ENCODE measurements at places on chromosomes 4 and X.

DNA sequence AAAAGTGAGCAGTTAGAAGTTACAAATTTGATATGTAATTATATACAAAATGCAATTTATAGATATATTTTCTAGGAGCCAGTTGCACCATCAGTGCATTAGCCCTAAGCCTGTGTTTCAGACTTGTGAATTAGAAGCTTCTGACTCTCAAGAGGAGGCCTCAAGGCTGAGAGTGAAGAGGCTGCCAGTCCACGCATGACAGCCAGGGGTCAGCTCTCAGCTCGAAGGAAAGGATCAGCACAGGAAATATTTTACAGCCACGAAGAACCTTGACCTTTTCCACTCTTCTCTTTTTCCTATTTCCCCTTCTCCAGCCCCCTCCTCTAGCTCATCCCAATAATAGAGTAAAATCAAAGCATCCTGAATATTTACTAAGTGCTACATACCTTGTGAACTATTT, 642.4 kb downstream of the TRIML1 start:
- peak; percentile 51 for DNase-seq

DNA sequence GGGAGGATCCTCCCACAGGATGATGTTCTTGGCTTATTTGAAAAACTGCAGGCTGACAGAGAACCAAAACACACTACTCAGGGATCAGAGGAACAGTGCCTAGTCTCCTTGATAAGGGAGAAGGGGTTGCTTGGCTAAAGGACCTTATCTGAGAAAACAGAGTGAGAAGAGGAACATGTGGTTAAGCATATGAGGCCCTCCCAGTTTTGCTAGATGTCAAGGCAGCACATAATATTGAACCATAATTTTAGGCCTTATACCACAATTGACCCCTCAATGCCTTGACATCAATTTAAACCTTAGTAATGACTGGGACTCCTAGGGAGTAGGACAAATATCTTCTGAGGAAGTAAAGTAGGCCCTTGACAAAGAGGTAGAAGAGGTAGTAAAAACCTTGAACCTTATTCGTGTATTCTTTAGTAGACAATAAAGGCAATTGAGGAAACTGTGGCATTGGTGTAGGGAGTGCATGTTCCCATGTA, 79.3 kb downstream of the TEX13C start:
- no peak for DNase-seq

- DNase-seq = no peak
Observed at GRCh38 chrX:31237189-31237588, 165.3 kb upstream of the FTHL17 start.

- DNase-seq = no peak
Observed at GRCh38 chr4:62523256-62523655, 1323.1 kb downstream of the ADGRL3 start.

- DNase-seq = peak; percentile 13
Observed at GRCh38 chrX:78708262-78708661, 39.3 kb upstream of the LPAR4 start.

GRCh38 chr4:30753316-30753715, 33.1 kb downstream of the PCDH7 start:
- DNase-seq = no peak

GRCh38 chr4:26731351-26732035, 129.1 kb upstream of the STIM2 start:
- no peak for DNase-seq

DNA sequence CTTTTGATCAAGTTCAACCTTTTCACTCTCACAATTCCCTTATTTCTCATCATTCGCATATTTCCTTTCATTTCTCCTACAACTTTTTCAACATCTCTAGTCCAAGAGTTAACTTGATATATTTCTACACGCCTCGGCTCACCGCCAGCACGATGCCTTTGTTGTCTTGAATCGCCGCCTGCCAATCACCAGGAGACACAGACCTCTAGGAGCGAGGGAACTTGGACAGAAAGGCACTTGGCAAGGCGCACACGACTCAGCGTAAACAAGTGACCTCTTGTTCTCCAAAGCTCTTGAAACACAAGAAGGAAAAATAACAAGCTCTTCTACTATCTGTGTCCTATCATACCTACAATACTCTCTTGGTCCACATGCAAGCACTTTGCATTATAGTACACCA, 27.1 kb upstream of the RBMX start:
- no peak for DNase-seq
